ENCODE measurements at places on chromosomes 5 and 9. TPM values are rescaled to one million over a fixed set of nuclear protein-coding genes. Genes with fewer than 3 reads are reported as not detected.

DNA sequence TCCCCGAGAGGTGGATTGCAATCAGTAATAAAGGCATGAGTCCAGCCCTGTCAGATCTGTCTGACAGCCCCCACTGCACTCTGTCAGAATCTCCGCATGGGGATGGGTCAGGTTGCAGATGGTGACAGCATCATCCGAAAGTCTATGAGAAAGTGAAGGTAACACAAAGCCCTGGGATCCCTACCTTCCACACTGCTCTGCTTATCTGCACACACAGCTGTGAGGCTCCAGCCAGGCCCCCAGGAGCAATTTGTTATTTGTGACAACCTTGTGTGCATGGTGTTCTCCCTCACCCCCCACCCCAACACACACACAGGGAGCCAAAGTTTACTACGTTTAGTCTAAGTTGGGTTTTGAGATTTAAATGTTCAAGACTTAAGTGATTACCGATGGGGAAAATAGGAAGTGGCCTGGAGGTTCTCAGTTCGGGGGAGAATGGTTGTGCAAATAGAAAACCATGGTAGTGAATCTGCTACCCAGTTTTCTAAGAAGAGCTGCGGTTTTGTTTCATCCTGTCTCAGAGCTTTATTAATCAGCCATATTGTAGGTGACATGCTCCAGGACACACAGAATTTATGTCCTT lies 92.7 kb downstream of the SV2C start:
- H3K36me3 ChIP-seq = no peaks in the 10 kb centered on the region
- peak overlapping the region; percentile 36 for H3K4me3 ChIP-seq
- H3K27me3 ChIP-seq = no peaks in the 10 kb centered on the region
- H3K4me1 ChIP-seq = peaks cover 24% of the 10 kb centered on the region
- peak overlapping the region; percentile 72 for H3K27ac ChIP-seq

DNA sequence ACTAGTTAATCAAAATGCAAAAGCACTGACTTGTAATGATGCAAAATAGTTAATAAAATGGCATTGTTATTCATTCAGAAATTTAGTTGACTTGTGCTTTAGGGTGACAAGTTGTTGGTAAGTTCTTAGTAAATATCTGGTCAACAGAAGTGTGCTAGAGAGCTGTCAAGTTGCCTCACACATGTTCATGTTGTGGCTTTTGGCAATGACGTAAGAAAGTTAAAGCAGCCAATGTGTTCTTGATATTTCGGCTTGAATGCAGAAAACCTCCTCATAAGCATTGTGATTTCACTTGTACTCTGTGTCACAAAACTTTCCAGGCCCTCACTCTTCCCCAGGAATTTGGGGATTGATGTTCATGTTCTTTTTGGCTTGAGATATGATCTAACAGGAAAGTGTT lies 626.7 kb downstream of the PRR16 start:
- no peaks in the 10 kb centered on the region for H3K27me3 ChIP-seq
- no peak for DNase-seq
- H3K27ac ChIP-seq = no peak overlapping the region

The SMIM33 gene
- total RNA-seq = 0.16 TPM

- DNase-seq = no peak
- H3K27me3 ChIP-seq = no peaks in the 10 kb centered on the region
- no peak overlapping the region for H3K4me3 ChIP-seq
- peaks cover 4% of the 10 kb centered on the region for H3K36me3 ChIP-seq
- H3K27ac ChIP-seq = no peak overlapping the region
- H3K4me1 ChIP-seq = no peaks in the 10 kb centered on the region
Measured at GRCh38 chr5:68047035-68047434, 168.5 kb upstream of the PIK3R1 start.

GRCh38 chr9:115746496-115746895 lies 407.1 kb upstream of the PAPPA start:
- no peaks in the 10 kb centered on the region for H3K36me3 ChIP-seq
- no peak overlapping the region for H3K4me3 ChIP-seq
- no peak overlapping the region for H3K27ac ChIP-seq
- no peaks in the 10 kb centered on the region for H3K4me1 ChIP-seq

Measured in activated naive CD8-positive, alpha-beta T cell treated with anti-CD3 and anti-CD28 coated beads for 36 hours (primary cell).